ENCODE measurements at places on chromosomes 7 and 10.

DNA sequence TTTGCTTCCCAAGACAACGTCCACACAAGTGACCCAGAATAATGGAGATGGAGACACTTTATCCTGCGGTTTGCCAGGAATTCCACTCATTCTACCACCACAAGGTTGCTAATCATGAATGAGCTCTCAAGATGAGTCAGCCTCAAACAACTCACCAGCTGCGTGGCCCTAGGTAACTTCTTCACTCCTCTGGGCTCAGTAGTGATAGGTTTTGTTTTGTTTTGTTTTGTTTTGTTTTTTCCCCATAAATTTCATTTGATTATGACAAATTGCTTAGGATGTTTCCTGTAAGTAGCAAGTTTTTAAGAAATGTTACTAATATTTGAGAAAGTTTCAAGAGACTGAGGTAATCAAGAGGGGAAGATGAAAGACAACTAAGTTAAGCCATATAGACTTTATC, 286.8 kb downstream of the PARD3 start:
- DNase-seq: peak; percentile 99

DNA sequence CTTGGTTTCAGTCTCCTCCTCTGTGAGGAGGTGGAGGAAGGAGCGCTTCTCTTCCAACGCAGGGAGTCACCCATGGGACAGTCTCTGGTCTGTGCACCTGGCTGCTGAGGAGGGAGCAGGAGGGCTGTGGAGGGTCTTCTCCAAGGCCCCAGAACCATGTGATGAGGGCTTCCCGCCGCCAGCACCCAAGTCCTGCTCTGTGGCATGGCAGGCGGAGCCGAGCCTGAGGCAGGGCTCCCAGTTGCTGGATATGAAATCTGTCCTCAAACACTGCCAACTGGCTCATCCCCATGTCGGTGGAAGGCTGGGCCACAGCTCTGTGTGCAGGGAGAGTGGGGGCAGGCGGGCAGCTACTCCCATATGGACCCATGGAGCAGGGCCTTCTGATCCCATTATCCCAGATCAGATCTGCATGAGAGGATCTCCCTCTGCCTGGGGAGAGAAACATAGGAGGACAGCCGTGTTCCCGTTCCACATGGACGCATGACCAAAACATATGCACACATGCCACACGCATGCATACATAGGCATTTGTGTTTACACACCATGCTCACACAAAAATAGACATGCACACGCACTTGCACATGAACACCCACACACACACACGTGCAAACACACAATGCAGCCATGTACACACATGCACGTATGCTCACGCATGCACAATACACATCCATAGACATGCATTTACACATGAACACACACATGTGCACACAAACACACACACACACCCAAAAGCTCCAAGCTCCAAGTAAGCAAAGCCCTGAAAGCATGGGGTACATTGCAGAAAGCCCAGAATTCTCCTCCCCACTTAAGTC, 38.8 kb upstream of the EN2 start:
- DNase-seq: no peak

DNA sequence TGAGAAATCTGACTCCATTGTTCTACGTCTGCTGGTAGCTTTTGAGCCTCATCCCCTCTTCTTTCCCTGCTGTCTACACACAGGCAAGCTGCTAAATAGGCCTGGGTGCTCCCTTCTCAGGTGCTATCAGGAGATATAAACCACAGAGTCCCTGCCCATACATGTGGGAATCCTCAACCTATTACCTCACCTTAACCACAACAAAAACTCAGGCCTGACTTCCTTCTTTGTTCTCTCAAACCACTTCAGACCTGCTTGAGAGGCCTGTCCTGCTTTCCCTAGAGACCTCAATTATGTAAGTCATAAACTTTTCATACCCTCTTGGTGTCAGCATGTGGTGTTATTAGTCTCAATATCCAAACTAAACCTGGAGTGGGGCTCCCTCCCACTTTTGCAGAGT, 75.0 kb upstream of the MAGI2 start:
- no peak for DNase-seq

GRCh38 chr7:150962553-150963399, 15.3 kb downstream of the KCNH2 start:
- DNase-seq: peak; percentile 45

GRCh38 chr10:121313119-121313875, 284.9 kb downstream of the FGFR2 start:
- no peak for DNase-seq

- no peak for DNase-seq
Observed at GRCh38 chr7:26477381-26477990, 185.8 kb downstream of the SNX10 start.

GRCh38 chr10:76902949-76903348, 734.7 kb downstream of the KCNMA1 start:
- peak; percentile 6 for DNase-seq

- DNase-seq: no peak
Observed at GRCh38 chr7:90894122-90894521, 298.0 kb downstream of the CDK14 start.

- DNase-seq: peak; percentile 28
Observed at GRCh38 chr10:36730316-36730715, 395.1 kb upstream of the ANKRD30A start.

DNA sequence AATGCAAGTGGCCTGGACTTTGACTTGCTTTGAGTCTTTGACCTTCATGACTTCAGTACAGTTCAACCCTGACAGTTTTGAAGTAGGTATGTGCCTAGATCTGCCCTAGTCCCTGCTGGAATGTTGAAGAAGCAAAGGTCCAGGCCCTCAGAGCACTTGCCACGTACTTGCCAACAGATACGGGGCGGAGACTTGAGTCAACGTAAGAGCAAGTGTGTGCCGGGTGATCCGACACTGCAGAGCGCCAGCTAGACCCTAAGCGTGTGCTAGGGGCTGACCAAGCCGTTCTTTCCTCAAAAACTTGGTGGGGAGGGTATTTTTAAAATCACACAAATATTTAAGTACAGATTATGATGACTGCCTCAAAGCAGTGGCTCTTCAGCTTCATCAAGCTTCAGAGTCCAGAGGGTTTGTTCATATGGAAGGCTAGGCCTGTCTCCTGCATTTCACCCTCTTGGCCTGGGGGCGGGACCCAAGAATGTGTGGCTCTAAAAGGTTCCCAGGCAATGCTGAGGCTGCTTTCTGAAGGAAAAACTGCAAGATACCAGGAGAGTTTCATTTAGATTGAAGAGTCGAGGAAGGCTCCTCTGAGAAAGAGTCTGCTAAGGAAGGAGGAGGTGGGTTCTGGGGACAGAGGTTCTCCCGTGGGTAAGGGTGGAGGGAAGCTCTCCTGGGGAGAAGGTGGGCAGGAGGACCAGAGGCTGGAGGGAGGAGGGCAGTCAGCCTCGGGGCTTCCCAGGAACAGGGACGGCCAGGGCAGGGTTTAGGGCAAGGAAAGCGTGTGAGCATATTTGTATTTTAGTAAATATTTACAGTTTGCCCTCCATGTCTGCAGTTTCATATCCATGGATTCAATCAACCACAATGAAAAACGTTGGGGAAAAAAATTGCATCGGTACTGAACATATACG, 160.3 kb downstream of the EGFR start:
- no peak for DNase-seq

DNA sequence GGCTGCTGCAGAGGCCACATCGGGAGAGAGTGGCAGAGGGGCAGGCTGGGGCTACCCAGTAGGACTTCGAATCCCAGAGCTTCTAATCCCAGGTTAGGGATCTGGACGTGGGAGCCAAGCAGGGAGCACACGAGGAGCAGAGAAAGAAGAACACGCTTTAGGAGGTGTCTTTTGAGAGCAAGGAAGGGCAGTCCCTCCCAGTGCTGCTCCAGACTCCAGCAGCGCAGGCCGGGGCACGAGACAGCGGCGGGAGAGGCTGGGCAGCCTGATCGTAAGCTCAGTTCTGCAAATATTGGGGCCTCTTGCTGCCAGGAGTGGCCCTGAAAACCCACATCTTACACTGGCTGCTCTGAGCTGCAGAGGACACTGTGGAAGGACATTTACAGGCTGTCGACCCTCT, 75.9 kb downstream of the HIPK2 start:
- DNase-seq: no peak

DNA sequence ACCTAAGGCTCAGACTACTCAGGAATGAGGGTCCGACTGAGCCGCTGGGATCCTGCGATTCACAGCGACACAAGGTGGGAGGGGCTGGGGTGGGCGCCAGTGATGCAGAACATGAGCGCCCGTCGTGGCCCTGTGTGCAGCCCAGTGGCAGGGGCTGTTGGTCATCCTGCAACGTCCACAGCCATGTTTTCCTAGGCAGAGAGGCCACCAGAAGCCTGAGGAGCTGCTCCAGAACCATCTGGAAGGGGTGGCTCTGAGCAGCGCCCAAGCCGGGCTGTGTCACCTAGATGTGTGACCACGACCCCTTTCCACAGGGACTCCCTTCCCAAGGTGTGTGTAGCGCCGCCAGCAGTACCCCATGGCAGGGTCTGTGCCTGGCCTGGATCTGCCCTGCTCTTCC, 24.5 kb downstream of the DPYSL4 start:
- no peak for DNase-seq

- DNase-seq: peak; percentile 43
Observed at GRCh38 chr10:78973901-78974616, 94.7 kb upstream of the ZMIZ1 start.

DNA sequence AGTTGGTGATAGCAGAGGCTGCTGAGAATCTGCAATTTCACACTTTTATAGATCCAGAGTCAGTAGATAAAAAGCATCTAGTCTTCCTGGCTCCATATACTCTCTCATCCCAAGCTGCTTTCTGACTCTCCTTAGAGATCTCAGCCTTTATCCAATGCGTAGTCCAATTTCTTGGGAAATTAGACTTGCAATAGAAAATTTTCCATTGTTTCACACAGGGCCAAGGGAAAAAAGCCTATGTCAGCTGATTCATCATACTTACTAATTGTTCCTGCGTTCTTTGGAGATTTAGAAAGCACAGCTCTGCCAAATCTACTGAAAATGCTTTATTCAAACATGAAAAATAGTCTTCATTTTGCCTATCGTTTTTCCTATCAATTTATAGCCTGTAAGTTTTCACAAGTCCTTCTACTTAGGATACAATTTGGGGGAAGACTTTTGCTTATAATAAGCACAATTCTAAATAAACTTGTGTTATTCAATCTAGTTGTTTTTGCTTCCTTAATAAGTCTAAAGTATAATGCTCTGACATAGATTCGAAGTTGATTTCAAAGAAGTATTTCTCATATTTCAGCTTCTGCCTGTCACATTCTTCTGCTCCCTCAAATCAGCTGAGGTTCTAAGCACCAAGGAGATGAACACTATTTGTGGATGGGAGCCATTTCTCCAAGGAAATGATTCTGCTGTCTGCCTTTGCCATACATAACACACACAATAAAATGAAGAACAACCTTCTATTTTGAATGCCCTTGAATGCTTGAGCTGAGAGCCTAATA, 165.4 kb downstream of the ADAM12 start:
- DNase-seq: no peak

DNA sequence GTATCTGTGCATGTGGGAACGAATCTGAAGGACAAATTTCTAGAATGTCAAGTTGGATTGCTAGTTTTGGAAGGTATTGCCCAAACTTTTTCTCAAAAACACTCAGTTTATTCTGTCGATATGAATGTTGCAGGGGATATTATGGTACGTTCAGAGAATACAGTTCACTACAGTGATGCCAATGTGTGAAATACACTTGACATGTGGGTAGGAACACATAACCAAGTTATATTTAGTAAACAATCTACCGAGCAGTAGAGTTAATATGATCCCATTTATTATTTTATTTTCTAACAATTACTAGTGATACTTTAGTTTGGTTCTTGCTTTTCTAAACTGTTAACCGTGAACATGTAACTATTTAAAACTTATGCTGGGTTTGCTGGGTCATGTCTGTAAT, 37.4 kb downstream of the KIAA1217 start:
- no peak for DNase-seq

All from iris pigment epithelial cell (primary cell).